ENCODE measurements at places on chromosomes 2 and 18.

DNA sequence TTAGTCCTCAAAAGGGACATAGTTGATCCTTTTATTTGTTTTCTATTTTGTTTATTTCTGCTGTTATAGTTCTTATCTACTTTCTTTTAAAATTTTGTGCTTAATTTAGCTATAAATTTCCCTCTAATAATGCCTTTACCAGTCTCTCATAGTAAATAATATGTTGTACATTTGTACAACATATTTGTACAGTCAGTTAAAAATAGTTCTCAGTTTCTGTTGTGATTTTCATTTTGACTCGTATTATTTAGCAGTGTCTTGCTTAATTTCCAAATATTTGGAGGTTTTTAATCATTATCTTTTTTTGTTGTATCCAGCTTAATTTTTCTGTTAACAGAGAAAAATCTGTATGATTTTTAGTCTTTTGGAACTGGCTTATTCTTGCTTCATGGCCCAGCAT, 443.6 kb upstream of the TRIB2 start:
- DNase-seq: no peak

GRCh38 chr18:50654658-50655550, 95.0 kb downstream of the MAPK4 start:
- no peak for DNase-seq

- peak; percentile 73 for DNase-seq
Measured at GRCh38 chr2:5315512-5315911, 376.7 kb upstream of the SOX11 start.

- no peak for DNase-seq
Measured at GRCh38 chr2:37300146-37300545, 24.5 kb downstream of the PRKD3 start.

- peak; percentile 13 for DNase-seq
Measured at GRCh38 chr18:904218-905090, at the start of gene ADCYAP1. Gene ADCYAP1 (plus strand): TSS chr18:904871. CDS start chr18:905387, 516 bp downstream.

DNA sequence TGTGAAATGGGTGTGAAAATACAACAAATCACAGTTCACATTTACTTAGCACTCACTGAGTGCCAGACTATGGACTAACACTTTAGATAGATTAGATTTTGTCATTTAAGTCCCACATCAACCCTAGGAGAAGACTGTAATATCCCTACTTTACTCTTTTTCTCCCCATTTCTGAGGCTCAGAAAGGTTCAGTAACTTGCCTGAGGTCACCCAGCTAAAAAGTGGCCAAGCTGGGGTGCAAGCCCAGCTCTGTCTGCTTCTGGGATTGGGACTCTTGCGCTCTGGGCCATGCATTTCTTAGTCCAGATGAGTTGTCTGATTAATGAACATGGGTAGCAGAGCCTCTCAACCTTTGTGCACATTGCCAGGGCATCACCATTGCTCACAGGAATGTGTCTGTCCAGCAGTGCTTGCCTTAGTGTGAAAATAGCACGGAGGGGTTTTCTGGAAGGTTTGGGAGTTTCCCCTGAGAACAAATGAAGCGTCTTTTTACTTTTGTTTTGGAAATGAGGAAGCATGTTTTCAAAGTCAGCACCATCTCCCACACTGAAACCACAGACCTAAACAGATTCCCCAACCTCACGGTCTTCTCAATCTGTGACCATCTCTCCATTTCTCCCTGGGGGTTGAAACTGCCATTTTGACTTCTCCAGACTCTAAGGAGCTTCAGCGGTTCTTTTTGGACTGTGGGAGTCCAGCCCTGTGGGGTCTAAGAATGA, 31.9 kb downstream of the NRP2 start:
- DNase-seq: no peak

- no peak for DNase-seq
Measured at GRCh38 chr2:217864963-217865772, 137.6 kb downstream of the TNS1 start.

GRCh38 chr2:112725545-112726457, 5.0 kb downstream of the NT5DC4 start:
- DNase-seq: no peak

DNA sequence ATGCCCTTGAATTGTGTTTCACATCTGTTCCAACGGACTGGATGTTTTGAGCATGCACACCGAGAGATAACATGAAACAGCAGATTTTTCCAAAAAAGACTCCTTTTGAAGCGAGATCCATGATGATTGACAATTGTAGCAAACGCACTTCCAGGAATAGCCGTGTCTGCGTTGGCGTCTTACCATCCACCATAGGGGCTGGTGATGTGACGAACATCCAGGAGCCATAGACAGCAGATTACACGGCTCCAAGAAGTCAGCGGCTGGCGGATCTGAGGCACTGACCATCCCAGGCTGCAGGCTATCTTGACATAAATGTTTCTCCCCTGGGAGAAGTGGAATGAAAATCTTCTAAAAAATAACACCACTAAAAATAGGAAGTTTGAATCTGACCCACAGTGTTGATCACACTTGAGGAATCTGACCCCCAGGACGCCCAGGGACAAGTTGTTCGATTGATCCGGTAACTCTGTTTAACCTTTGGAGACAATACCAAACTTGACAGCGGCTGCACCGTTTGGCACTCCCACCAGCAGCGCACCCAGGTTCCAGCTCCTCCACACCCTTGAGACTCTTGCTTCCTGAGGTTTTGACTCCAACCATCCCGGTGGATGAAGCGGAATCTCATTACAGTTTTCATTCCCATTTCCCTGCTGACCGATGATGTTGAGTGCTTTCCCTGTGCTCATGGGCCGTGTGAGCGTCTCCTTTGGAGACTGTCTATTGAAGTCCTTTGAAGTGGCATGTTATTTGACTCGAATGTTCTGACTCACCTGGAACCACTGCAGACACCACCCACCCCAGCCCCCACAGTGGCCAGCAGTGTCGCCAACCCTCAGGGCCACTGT, 140.0 kb upstream of the GPC1 start:
- DNase-seq: no peak

- DNase-seq: no peak
Measured at GRCh38 chr2:45883603-45884000, 232.1 kb downstream of the PRKCE start.

DNA sequence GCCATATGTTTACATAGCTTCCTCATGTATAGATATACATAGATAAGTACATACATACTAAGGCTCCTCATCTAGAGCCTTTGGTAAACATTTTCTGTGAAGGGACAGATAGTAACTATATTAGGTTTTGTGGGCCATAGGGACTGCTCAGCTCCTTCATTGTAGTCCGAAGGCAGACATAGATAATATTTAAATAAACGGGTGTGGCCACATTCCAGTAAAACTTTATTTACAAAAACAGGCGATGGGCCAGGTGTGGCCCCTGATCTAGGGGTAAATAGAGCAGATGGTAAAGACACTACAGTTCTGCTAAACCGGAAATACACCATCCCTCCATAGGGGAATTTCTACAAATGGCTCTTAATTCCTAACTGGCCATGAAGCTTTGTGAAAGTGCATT, 7.3 kb downstream of the COQ10B start:
- DNase-seq: no peak

DNA sequence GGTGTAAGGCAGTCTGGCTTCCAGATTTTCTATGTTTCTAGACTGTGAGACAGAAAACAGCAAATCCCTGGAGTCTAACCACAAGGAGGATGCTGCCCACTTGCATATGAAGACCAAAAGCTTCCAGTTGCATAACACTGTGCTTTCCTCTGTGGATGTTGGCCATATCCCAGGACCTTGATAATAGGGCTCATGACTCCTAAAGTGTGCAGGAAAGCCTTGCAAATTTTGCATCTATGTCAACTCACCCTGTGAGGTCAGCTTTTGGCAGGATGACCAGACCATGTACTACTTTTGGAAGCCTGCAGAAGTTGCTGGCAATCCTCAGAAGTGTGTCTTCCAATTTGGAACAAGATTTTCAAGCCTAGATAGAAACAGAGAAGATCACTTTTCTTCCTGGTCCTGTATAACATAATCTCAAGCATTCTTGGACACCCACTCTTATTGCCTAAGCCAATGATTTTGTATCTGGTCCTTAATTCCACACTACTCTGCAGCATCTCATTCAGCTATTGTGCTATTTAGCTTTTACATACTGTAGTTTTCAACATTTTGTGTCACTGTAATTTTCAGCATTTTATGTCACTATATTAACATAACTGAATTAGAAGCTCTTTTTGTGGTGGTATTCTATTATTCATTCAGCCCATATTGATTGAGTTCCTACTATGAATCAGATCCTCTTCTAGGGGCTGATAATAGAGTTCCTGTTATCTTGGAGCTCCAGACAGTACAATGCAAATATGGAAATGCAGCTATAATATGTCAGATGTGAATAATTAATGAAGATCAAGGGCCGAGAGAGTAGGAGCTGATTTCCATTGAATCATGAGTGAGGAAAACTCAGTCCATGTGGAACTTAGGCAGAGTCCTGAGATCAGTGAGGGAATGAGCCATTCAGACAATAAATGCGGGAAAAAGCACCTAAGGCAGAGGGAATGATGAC, 85.3 kb upstream of the RAB27B start:
- no peak for DNase-seq
